ENCODE measurements at places on chromosomes 12 and 14.

DNA sequence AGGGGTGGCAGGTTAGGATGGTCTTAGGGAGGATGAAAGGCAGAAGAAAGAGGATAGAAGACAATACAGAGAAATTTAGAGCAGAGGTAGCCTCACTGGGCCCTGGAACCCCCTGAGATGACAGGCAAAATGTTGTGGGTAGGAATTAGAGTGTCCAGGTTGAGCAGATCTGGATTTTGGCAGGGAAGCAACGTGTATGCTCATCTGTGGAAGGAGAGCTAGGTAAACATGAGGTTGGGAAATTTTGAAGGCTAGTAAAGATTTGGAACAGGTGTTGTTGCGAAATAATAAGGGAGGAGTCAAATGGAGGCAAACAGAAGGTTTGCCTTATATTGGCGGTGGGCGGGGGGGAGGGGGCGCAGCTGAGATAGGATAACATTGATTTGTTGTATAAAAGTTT, 5.3 kb downstream of the HSD17B6 start:
- no peak for DNase-seq

GRCh38 chr14:99982537-99983250, 82.5 kb upstream of the EVL start:
- peak; percentile 11 for DNase-seq

- no peak for DNase-seq
Observed at GRCh38 chr14:31945074-31945613, 132.0 kb upstream of the ARHGAP5 start.

GRCh38 chr12:45701296-45701695, 28.2 kb upstream of the ARID2 start:
- DNase-seq, result no peak

DNA sequence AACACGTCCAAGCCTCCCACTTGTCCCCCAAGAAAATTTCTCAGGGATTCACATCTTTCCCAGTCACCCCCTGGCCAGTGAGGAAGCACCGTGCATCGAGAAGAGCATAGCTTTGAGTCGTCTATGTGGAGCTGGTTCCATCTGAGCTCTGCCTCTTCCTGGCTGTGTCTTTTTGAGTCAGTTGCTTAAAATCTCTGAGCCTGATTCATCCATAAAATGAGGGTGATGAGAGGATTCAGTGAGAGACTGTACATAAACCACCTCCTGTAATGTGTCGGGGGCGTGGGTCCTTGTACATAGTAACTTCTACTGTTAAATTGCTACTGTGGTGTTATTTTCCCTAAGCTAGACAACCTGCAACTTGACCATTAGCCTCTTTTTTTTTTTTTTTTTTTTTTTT, 13.8 kb downstream of the CD9 start:
- DNase-seq, result no peak

Data from PC-9 (cell line).